ENCODE measurements at places on chromosomes 1 and 21.

DNA sequence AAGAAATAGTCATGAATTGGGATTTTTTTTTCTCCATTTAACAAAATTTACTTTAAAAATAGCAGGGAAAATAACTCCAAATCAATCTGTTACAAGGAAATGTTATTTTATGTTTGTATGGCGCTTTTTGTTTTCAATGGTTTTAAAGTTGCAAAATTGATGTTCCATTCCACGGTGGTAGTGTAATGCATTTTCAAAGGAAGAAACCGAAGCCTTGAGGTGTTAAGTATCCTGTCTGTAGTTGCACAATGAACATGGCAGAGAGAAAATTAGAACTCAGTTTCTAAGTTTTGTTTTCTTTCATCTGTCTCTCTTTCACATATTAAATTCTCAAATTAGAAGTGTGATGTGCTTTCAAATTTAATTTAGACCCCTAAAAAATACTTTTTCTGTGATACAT lies 841.8 kb downstream of the USP25 start:
- no peak for DNase-seq

DNA sequence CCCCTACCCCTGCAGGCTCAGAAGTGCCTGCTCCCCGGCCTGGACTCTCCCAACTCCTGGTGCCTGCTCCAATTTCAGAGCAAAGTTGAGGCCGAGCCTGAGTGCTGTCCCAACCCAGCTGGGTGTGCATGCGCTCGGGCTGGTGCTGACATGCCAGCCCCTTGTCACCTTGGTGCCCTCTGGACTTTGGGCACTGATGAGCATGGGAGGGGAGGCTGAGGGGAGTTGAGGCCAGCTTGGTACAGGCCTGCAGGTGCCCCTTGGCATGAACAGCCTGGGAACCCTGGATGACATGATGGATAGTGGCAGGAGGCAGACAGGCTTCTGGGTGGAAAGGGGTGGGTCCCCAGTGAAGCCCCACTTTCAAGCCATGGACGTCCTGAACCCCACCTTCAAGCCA lies 366.1 kb upstream of the NEGR1 start:
- no peak for DNase-seq

DNA sequence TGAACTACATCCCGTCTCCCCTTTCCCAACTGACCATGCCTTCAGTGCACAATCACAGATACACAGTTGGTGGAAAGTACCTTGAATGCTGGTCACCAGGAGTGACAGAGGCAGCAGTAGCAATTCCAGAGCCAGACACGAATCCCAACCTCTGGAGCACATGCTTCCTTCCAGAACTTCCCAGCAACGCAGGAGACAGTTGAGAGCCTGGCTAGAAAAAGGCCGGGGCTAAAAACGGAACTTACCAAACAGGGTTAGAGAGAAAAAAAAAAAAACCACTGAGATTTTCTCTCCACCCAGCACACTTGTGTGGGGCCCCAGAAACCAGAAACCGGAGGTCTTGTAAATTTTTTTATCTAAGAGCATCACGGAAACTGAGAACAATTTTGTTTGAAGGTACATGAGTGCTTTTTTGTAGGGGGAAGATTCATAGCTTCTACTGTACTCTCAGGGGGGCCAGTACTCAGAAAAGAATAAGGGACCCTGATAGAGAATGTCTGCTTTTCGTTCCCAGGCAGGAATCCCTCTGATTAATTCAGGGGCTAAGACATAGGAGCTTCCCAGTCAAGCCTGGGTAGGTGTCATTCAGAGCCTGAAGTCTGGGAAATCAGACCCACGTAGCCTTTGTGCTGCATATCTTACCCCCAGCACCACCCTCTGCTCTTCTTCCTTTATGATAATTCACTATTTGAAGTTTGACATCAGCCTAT lies at the start of gene CD48:
Gene CD48, minus strand, starts transcription at position 221 of the 710 bp plus-strand sequence. Its CDS starts 59 bp downstream, at position 162.
- DNase-seq: no peak

DNA sequence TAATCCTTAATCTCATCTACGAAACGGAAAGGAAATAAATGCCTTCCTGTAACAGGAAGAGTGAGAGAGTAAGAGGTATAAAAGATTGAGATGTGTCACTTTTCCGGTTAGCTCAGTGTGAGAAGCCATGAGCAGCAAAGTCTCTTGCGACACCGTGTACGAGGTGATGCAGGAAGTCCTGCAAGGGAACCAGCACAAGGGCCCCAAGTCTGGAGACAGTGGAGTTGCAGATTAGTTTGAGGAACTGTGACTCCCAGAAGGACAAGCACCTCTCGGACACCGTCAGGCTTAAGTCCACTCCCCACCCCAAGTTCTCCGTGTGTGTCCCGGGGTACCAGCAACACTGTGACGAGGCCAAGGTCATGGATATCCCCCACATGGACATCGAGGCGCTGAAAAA lies 592.3 kb upstream of the ADGRL2 start:
- no peak for DNase-seq

DNA sequence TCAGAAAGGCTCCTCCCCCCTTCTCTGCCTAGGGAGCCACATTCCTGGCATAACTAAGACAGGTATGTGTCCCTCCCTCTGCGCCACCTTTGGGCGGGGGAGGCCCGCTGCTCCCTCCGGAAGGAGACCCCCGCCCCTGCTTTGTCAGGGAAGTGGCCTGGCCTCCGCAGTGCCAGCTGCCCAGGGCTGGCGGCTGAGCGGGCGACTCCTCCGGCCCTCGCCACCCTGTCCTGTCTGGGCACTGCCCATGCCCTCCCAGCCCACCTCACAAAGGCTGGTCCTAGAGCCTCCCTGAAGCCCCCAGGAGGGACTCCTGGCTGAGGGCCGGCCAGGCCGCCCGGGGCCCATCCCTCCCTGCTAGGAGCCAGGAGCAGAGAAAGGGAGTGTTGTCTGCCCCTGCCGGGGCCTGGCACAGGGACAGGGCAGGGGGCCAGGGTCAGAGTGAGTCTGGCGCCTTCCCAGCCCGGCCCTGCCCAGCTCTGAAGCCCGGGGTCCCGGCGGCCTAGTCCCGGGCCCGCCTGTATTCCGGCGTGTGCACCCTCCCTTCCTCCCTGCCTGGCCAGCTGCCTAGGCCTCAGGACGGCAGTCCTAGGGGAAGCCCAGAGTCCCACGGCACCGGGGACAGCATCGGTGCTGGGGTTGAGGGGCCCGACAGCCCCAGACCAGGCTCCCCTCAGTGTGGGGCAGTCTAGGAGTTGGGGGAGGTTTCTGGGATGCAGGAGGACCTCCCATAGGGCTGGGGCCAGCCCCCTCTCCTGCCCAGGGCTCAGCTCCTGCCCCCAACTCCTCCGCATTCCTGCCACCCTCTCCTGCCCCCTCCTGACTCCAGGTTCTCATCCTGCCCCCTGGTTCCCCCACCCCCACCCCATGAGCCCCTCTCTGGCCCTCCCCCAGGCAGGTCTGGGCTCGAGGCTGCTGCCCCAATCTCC lies 5.1 kb downstream of the AGRN start:
- DNase-seq: no peak

DNA sequence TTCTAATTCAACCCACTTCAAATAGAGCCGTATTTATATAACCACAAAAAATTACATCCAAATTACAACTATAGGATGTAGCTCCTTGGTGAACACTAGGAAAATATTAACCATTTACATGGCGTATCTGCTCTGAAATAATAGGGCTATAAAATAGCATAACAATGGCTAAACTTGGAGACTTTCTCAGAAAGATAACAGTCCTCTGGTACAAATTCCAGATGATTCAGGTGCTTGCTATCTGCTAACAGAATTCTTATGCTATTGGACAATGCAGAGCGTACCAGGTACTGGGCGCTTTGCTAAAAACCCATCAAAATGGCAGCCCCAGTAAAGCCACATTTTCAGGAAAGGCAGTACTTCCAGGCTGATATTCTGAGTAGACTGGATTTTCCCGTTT lies 209.7 kb upstream of the C8B start:
- no peak for DNase-seq

DNA sequence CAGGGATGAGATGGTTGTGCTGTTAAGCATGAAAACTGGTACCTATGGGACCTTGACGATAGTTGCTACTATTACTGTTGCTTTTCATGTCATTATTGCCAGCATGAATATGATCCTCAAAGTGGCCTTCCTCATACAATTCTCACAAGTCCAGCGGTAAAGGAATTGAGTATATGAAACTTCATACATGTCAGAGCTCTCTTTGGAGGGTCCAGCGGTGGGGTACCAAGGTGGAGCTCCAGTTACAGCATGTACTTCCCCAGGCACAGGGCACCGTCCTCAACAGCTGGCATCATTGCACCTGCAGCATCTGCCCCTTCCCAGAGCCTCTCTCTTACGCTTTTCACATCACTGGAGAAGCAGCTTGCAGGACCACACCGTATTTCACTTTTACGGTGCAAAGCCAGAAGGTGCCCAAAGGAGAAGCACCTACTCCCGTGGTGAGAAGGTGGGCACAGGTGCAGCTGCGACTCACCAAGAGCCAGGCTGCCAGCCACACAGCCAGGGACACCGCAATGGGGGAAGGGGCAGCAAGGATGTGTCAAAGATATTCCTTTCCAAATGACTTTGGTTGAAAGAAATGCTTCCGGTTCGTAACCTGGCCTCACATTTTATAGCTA lies 166.4 kb upstream of the IRF2BP2 start:
- no peak for DNase-seq

- DNase-seq: no peak
Observed at GRCh38 chr1:22880174-22880601, 92.5 kb downstream of the LACTBL1 start.

DNA sequence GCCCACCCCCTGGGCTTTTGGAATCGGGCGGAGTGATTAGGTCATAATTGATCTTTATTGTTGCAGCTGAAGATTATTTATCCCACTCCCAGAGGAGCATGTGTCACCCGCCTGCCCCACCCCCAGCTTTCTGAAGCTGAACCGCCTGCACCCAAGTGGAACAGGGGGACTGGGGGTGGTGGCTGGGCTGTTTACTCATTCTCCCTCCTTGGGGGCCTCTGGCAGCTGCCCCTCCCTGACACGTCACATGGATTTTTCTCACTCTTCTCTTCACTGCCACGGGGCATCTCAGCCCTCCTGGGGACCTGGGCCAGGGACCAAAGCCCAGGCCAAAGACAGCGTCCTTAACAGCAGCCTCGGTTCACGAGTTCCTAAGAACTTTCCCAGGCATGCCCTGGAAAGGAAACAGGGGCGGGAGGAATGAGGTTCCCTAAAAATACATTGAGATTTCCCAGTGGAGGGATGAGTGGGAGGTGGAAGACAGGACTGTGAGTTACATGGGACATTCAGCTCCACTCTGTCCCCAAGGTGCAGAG lies 31.6 kb upstream of the SOX13 start:
- DNase-seq: no peak

- DNase-seq: peak; percentile 18
Observed at GRCh38 chr1:69567652-69568420, at the start of gene LRRC7. LRRC7 (plus strand) TSS chr1:69567922; CDS start chr1:69568640, 718 bp downstream.

GRCh38 chr1:18486195-18486594 lies 5.5 kb downstream of the KLHDC7A start:
- peak; percentile 20 for DNase-seq

- DNase-seq: no peak
Observed at GRCh38 chr1:101122452-101123166, 97.0 kb upstream of the DPH5 start.

GRCh38 chr21:27333096-27333495 lies 366.2 kb upstream of the ADAMTS5 start:
- no peak for DNase-seq

- no peak for DNase-seq
Observed at GRCh38 chr1:201191653-201192260, 1.1 kb downstream of the IGFN1 start.

DNA sequence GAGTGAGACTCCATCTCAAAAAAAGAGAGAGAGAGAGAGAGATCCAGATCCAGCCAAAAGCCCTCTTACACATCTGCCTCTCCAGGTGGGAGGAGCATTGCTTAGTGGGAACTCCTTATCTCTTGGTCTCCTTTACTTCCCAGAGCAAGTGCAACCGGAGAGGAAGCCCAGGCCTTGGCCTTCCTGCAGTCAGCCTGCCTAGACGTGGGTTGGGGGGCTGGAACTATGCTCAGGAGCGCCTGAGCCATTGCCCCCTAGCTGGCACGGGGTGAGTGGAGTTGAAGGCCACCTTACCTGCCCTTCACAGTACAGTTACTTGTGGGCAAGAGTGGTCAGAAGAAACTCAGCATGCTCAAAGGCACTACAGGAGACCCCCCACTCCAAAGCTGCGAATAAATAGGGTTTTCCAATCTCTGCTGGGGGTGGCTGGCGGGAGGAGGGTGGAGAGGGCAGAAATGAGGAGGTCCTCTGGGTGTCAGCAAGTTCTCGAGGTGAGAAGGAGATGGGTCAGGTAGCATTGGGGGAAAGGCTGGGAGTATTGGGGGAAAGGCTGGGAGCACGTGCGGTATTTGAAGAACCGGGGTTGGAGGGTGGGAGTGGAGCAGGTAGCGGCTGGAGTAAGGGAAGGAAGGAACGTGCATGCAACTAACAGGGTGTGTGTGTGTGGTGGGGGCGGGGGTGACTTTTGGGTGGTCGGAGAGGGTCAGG lies 4.7 kb upstream of the DMBX1 start:
- DNase-seq: no peak

GRCh38 chr1:37811027-37811655 lies 3.1 kb upstream of the YRDC start:
- DNase-seq: peak; percentile 71

- DNase-seq: no peak
Observed at GRCh38 chr1:147515045-147515869, 26.0 kb upstream of the BCL9 start.

DNA sequence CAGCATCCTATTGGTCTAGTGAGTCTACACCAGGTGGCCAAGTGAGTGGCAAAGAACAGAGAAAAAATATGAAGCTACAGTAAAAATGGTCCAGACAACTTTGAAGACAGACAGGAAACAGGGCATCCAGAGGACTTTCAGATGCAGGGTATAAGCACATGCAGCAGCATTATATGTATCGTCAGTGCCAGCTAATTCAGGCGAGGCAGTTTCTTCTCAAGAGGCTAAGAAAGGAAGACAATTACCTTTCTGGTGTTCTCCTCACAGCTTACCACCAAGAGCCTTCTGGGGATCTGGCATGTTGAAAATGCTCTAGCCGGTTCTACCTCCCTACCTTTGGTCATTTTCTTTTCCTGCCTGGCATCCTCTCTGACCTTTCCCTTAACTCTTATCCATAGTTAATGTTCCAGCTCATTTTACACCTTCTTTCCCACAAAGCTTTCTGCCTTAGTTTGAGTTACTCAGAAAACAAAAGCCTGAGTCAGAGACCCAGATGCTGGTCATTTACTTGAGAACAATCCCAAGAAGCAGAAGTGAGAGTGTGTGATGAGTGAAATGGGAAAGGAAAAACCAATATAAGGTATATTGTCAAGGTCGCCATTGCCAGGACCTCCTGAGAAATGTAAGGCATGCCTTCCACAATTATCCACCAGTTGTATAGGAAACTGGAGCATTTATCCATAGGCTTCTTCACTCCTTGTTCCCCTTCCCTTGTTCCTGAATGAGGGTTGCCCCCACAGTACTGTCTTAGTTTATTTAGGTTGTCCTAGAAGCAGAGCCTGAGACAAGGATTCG lies 444.1 kb downstream of the PLPP3 start:
- DNase-seq: no peak

Data from BE2C (cell line).